ENCODE measurements at places on chromosomes 12 and 14. TPM values are rescaled to one million over a fixed set of nuclear protein-coding genes. Genes with fewer than 3 reads are reported as not detected.

GRCh38 chr12:11749943-11750690 lies 100.6 kb downstream of the ETV6 start:
- H3K27ac ChIP-seq, result peak overlapping the region; percentile 19
- H3K4me1 ChIP-seq, result peaks cover 65% of the 10 kb centered on the region
- H3K4me3 ChIP-seq, result no peak overlapping the region
- no peaks in the 10 kb centered on the region for H3K27me3 ChIP-seq
- H3K36me3 ChIP-seq, result peaks cover 30% of the 10 kb centered on the region

DNA sequence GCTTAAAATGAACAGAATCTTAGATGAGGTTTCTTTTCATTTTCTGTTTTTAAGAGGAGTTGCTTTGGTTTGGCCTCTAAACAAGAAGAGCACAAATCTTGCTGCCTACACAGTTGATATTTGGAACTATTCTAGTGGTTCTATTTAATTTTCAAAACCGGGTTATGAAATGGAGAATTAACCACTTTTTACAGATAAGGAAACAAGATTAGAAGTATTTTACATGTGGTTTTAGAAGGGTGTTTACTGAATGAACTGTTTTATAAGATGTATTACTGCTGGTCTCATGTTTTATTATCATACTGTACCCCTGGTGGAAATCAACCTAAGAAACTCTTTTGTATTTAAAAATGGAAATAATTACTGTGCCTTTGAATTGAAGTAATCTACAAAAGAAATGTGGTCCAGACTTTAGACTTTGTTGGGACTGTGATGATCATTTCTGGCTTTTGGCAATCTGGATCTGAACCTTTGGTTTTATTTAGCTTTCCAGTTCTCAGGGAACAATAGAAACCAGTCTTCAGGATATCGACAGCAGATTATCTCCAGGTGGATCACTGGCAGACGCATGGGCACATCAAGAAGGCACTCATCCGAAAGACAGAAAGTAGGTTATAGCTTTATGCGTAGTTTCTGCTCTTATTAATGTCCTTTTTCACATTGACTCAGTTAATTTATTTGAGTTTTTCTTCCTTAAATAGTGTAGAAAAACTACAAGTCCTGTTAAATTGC lies 43.2 kb downstream of the TBK1 start:
- no peak overlapping the region for H3K4me3 ChIP-seq
- H3K4me1 ChIP-seq, result no peaks in the 10 kb centered on the region
- H3K27me3 ChIP-seq, result no peaks in the 10 kb centered on the region

- H3K36me3 ChIP-seq, result peaks cover 41% of the 10 kb centered on the region
- no peak for DNase-seq
- no peaks in the 10 kb centered on the region for H3K27me3 ChIP-seq
- peak overlapping the region; percentile 89 for H3K4me3 ChIP-seq
- peak overlapping the region; percentile 94 for H3K27ac ChIP-seq
Observed at GRCh38 chr14:21384494-21384851, 654 bp upstream of the SUPT16H start.

- peaks cover 47% of the 10 kb centered on the region for H3K36me3 ChIP-seq
- H3K27ac ChIP-seq, result peak overlapping the region; percentile 97
- H3K4me1 ChIP-seq, result peaks cover 30% of the 10 kb centered on the region
- H3K27me3 ChIP-seq, result no peaks in the 10 kb centered on the region
- peak overlapping the region; percentile 50 for H3K4me3 ChIP-seq
Observed at GRCh38 chr12:108734200-108734906, 3.0 kb upstream of the CORO1C start.

DNA sequence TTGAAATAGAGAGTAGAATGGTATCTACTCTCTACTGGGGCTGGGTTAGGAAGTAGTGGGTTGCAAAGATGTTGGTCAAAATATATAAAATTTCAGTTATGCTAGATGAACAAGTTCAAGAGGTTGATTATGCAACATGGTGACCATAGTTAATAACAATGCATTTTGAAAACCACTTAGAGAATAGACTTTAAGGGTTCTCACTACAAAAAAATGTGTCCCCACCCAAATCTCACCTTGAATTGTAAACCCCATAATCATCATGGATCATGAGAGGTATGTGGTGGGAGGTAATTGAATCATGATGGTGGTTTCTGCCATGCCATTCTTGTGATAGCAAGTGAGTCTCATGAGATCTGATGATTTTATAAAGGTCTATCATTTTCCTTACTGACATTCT lies 94.0 kb downstream of the C12orf50 start:
- H3K27me3 ChIP-seq, result no peaks in the 10 kb centered on the region
- H3K4me3 ChIP-seq, result no peak overlapping the region
- H3K36me3 ChIP-seq, result no peaks in the 10 kb centered on the region
- H3K4me1 ChIP-seq, result no peaks in the 10 kb centered on the region
- no peak overlapping the region for H3K27ac ChIP-seq
- no peak for DNase-seq

GRCh38 chr12:104166465-104166864 lies 28.5 kb upstream of the NFYB start:
- peaks cover 8% of the 10 kb centered on the region for H3K27me3 ChIP-seq
- H3K4me3 ChIP-seq, result no peak overlapping the region
- H3K4me1 ChIP-seq, result no peaks in the 10 kb centered on the region
- DNase-seq, result no peak
- H3K27ac ChIP-seq, result no peak overlapping the region
- H3K36me3 ChIP-seq, result no peaks in the 10 kb centered on the region

GRCh38 chr12:49777800-49778748 lies 36.7 kb downstream of the TMBIM6 start:
- H3K27me3 ChIP-seq, result peaks cover 32% of the 10 kb centered on the region
- H3K27ac ChIP-seq, result no peak overlapping the region
- H3K4me1 ChIP-seq, result peaks cover 11% of the 10 kb centered on the region

GRCh38 chr12:65934480-65935115 lies 110.3 kb downstream of the HMGA2 start:
- H3K27ac ChIP-seq, result peak overlapping the region; percentile 50
- H3K36me3 ChIP-seq, result peaks cover 7% of the 10 kb centered on the region
- DNase-seq, result no peak
- H3K4me3 ChIP-seq, result no peak overlapping the region
- no peaks in the 10 kb centered on the region for H3K27me3 ChIP-seq

GRCh38 chr12:132397934-132398385 lies 68.6 kb upstream of the GALNT9 start:
- H3K36me3 ChIP-seq, result peaks cover 8% of the 10 kb centered on the region
- H3K4me3 ChIP-seq, result no peak overlapping the region
- H3K27me3 ChIP-seq, result peaks cover 97% of the 10 kb centered on the region
- H3K4me1 ChIP-seq, result peaks cover 27% of the 10 kb centered on the region
- H3K27ac ChIP-seq, result no peak overlapping the region

DNA sequence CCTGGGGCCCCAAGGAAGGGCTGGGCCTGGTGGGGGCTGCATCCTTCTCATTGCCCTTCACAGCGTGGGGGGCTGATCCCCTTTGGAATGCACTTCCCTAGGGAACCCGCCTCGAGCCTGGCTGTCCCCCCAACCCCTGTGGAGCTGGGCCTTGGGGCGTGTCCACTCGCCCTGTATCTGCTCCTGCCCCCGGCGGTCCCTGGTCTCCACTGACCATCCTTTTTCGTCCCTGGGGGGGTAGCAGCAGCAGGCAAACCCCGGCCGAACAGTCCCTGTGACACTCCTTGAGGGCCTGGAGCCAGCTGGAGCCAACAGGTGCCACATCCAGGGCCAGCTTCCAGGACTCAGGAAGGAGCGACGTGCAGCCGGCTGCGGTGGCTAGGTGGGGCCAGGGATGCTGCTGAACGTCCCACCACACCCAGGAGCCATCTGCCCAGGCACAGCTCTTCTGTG lies 9.4 kb upstream of the GPR132 start:
- H3K4me1 ChIP-seq, result peaks cover 10% of the 10 kb centered on the region
- peaks cover 21% of the 10 kb centered on the region for H3K36me3 ChIP-seq
- peaks cover 15% of the 10 kb centered on the region for H3K27me3 ChIP-seq
- no peak overlapping the region for H3K4me3 ChIP-seq

DNA sequence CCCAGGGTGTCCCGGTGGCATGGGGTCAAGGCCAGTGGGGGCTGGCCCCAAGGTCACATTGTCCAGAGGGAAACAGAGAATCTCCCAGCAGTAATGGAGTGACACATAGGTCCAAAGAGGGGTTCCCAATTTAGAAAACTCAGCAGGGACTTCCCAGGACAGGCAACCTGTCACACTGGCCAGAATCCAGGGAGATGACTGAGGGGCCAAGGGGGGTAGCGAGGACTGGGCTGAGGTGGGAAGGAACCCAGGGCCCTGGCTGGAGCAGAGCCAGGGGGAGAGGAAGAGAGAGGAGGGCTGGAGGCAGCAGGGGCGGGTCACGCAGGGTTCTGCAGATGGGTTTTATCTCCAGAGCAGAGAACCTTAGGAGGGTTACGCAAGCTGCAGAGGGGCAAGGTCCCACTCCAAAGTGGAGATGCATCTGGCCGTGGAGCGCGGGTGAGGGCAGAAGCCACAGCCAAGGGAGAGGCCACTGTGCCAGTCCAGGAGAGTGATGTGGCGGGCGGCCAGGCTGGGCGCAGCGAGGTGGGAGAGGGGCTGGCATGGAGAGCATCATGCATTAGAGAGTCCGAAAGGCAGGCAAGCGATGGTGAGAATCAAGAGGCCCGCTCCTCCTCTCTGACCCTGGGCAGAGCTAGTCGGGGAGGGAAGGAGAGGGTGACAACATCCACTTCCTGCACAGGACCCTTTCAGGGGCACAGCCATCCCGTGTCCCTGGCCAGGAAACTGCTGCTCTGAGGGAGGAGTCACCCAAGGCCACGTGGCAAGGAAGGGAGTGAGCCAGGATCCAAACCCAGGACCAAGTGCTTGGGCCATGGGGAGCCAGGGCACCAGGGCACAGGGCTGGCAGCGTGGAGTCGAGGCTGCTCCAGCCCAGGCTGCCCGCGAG lies 29.0 kb downstream of the NCOR2 start:
- no peak for DNase-seq
- no peaks in the 10 kb centered on the region for H3K27me3 ChIP-seq
- H3K36me3 ChIP-seq, result peaks cover 23% of the 10 kb centered on the region

DNA sequence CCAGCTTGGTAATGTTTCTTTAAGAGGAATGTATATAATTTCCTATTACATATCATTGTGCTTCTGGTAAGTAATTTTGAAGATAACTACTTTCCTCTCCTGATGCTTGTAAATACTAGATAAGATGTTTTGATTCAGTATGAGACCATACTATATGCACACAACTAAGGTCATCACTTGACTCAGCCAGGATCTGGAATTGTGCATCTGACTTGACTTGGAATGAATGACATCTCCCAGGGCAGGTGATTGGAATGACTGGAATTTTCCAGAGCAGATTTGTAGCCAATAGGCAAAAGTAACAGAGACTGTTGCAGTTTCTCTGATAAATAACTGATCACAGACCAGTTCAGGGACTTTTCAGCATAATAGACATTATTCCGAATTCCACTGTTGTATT lies 11.1 kb downstream of the BEST3 start:
- H3K27me3 ChIP-seq, result no peaks in the 10 kb centered on the region
- H3K36me3 ChIP-seq, result peaks cover 6% of the 10 kb centered on the region
- peaks cover 44% of the 10 kb centered on the region for H3K4me1 ChIP-seq
- H3K27ac ChIP-seq, result peak overlapping the region; percentile 87
- H3K4me3 ChIP-seq, result no peak overlapping the region

- peaks cover 7% of the 10 kb centered on the region for H3K4me1 ChIP-seq
- H3K27me3 ChIP-seq, result no peaks in the 10 kb centered on the region
- DNase-seq, result no peak
- H3K27ac ChIP-seq, result no peak overlapping the region
Observed at GRCh38 chr12:6952863-6953441, 1.8 kb downstream of the PTPN6 start.

DNA sequence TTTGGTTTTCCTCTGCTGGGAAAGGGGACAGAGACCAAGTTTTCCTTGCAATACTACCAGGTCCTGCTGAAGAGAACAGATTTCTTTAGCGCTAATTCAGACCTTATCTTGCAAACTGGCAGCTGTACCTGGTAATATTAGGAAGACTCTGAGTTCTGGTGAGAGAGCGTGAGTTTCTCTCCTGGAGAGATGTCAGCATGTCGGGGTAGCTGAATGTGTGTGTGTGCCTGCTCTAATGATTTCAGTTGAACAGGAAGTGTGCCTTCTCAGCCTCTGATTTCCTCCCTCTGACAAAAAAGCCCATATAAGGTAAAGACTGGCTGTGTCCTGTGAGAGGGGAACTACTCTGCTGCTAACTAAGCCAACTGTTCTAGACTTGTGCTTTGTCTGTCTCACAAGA lies 10.3 kb upstream of the ERP27 start:
- peak; percentile 41 for DNase-seq
- H3K27ac ChIP-seq, result peak overlapping the region; percentile 87
- peak overlapping the region; percentile 21 for H3K4me3 ChIP-seq
- peaks cover 62% of the 10 kb centered on the region for H3K4me1 ChIP-seq
- no peaks in the 10 kb centered on the region for H3K27me3 ChIP-seq

- no peaks in the 10 kb centered on the region for H3K4me1 ChIP-seq
- no peak overlapping the region for H3K27ac ChIP-seq
- no peak for DNase-seq
- no peak overlapping the region for H3K4me3 ChIP-seq
- H3K36me3 ChIP-seq, result no peaks in the 10 kb centered on the region
Observed at GRCh38 chr12:126157575-126157966, 1092.3 kb downstream of the AACS start.

- H3K27ac ChIP-seq, result no peak overlapping the region
- H3K4me3 ChIP-seq, result no peak overlapping the region
- H3K27me3 ChIP-seq, result no peaks in the 10 kb centered on the region
- H3K36me3 ChIP-seq, result no peaks in the 10 kb centered on the region
- no peaks in the 10 kb centered on the region for H3K4me1 ChIP-seq
- DNase-seq, result no peak
Observed at GRCh38 chr12:98018836-98019235, 496.6 kb upstream of the TMPO start.

DNA sequence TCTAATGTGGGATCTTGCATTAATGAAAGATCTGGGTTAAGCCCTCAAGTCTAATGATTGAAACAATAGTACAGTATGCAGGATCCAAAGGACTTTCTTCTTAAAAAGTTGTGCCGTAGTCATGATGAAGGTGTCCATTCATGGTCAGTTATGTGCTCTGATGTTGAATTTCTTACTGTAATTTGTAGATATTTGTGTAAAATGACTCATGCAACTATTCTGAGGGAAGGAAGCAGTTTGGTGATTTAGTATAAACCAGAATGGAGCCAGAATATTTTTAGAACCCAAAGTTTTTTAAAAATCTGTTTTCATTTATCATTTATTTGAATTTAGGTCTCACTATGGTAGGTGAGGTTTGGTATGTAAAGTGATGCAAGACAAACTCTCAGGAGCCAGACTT lies 151.2 kb downstream of the AKAP6 start:
- H3K4me3 ChIP-seq, result no peak overlapping the region
- no peaks in the 10 kb centered on the region for H3K4me1 ChIP-seq
- no peaks in the 10 kb centered on the region for H3K27me3 ChIP-seq
- no peak for DNase-seq
- no peak overlapping the region for H3K27ac ChIP-seq

- peaks cover 54% of the 10 kb centered on the region for H3K27me3 ChIP-seq
- no peak for DNase-seq
- H3K36me3 ChIP-seq, result no peaks in the 10 kb centered on the region
- H3K4me3 ChIP-seq, result no peak overlapping the region
Observed at GRCh38 chr14:104049576-104050240, 35.8 kb upstream of the ASPG start.

GRCh38 chr12:78917513-78917912 lies 52.9 kb downstream of the SYT1 start:
- H3K27ac ChIP-seq, result peak overlapping the region; percentile 83
- peaks cover 6% of the 10 kb centered on the region for H3K36me3 ChIP-seq
- H3K27me3 ChIP-seq, result no peaks in the 10 kb centered on the region
- no peak overlapping the region for H3K4me3 ChIP-seq
- no peak for DNase-seq
- H3K4me1 ChIP-seq, result peaks cover 36% of the 10 kb centered on the region

AGAP2 gene
- 0.57 TPM for total RNA-seq

PPP4R4 gene
- total RNA-seq, result 0.10 TPM

VAMP1 gene
- total RNA-seq, result 5.0 TPM

ATF1 gene
- total RNA-seq, result 22.9 TPM

TAS2R8 gene
- not detected for total RNA-seq

LTBP2 gene
- 4.3 TPM for total RNA-seq

KERA gene
- total RNA-seq, result not detected

TCTN2 gene
- 9.0 TPM for total RNA-seq

ACOT6 gene
- not detected for total RNA-seq

ANKRD33 gene
- total RNA-seq, result not detected

MAP4K5 gene
- 69.0 TPM for total RNA-seq

Measured in Calu3 (cell line).